ENCODE measurements at places on chromosomes 7 and 10. TPM values are rescaled to one million over a fixed set of nuclear protein-coding genes. Genes with fewer than 3 reads are reported as not detected.

The EFCAB10 gene
- total RNA-seq, result not detected

The SPDYE18 gene
- 0.08 TPM for total RNA-seq

The LIPM gene
- not detected for total RNA-seq

The HOGA1 gene
- 0.75 TPM for total RNA-seq

The CPA2 gene
- not detected for total RNA-seq

The LRRC17 gene
- 39.7 TPM for total RNA-seq

The CHN2 gene
- total RNA-seq, result 2.2 TPM

The NXPH1 gene
- not detected for total RNA-seq

Data from smooth muscle cell of the coronary artery (primary cell).